ENCODE measurements at places on chromosomes 1 and 21. TPM values are rescaled to one million over a fixed set of nuclear protein-coding genes. Genes with fewer than 3 reads are reported as not detected.

P3H1 gene
- 182 TPM for total RNA-seq

RGS13 gene
- not detected for total RNA-seq

TNFRSF4 gene
- total RNA-seq, result not detected

CD5L gene
- not detected for total RNA-seq

OVAAL gene
- not detected for total RNA-seq

CAMK1G gene
- total RNA-seq, result not detected

- no peak for DNase-seq
Measured at GRCh38 chr1:143652744-143653428, 318.9 kb downstream of the FAM72C start.

- peak; percentile 87 for DNase-seq
Measured at GRCh38 chr21:38768471-38769063, 37.2 kb upstream of the ETS2 start.

GRCh38 chr1:153842006-153842471, 66.8 kb downstream of the SLC27A3 start:
- DNase-seq, result no peak

DNA sequence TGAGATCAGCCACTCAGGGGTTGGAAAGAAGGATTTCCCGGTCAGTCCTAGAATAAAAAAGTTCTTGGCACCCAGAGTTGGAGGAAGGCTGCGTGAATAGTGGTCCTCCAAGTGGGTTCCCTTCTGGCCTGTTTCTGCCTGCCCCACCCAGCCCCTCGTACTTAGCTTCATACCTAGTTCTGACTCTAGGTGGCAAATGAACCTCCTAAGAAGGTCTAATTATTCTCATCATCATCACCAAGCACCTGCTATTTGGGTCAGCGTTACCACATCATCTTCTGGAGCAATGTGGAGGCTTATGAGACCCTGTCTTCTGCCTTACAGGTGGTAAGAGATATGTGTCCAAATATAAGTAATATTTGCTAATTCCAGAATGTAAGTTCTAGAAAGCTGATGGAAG, 35.9 kb upstream of the NFASC start:
- DNase-seq, result no peak

GRCh38 chr1:224432672-224433040, 1.9 kb downstream of the WDR26 start:
- no peak for DNase-seq

- DNase-seq, result no peak
Measured at GRCh38 chr1:87913361-87913760, 584.7 kb downstream of the LMO4 start.

DNA sequence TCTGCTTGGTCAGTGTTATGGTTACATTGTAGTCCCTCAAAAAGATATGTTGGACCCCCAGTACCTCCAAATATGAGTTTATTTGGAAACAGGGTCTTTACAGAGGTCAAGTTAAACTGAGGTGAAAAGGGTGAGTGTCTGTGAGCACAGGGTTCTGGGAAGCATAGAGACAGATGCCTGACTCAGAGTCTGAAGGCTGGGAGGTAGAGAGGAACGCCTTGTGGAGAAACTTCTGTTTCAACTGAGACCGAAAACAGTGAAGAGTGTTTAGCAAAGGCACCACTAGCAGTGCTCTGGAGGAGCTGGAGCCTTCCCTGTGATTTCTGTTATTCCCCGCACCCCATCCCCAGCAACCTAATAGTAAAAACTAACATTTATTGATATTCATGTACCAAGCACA, 65.2 kb upstream of the LRRC8D start:
- no peak for DNase-seq

GRCh38 chr1:183769956-183770815, 34.7 kb upstream of the RGL1 start:
- no peak for DNase-seq

DNA sequence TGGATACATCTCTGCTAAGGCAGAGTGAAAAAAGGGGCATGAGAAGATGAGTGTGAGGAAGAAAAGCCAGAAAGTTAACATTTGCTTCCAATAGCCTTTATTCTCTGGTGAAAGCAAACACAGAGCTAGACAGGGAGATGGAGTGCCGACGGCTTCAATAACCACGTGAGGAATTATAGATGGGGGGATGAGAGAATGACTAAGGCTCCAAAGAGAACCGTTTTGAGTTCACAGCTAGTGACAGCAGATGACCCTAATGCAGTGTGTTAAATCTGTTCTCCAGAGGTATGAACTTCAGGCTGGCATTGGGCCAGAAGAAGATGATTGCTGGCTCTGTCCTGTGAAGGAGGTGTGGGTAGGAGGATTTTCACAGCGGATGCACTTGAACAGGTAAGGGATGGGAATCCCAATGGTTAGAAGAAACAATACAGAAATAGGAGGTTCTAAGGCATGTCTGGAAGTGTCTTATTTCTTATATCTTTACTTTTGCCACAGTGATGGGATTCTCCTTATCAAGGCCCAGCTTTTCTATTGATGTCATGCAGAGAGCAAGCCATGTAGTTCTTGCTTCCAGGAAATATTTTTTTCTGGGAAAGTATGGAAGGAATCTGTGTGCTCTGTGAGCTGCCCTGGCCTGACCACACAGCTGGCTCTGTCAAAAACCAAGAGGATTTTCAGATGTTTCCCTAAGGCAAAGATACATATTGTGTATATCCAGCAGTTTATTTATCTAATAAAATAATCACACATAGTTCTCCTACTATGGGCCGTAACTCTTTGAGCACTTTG, 573.8 kb downstream of the LTN1 start:
- DNase-seq, result no peak

DNA sequence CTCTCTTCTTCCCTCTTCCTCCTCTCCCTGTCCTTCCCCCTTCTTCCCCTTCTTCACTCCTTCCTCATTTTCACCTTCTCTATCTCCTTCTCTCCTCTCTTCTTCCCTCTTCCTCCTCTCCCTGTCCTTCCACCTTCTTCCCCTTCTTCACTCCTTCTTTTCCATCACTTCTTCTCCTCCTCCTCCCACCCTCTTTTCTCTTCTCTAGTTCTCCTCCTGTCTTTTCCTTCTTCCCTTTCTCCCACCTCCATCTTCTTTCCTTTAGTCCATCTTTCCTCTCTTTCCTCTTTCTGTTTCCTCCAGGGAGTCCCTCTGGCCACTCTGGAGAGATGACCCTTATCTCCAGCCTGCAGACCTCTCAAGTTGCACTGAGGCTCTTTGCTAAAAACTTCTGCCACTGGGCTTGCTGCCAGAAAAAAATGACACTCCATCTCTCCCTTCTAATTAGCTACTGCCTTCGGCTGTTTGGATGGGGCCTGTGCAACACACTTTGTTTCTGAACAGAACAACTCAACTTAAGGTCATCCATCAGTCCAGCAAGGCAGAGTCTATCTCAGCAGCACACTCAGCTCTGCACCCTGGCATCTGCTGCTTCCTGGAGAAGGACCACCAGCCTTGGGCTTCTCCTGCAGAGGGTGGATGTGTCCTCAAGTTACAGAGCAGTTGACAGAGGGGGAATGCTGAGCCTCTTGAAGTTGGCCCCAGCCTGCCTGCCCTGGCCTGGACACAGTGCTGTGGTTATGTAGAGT, 538.8 kb downstream of the MATN1 start:
- peak; percentile 27 for DNase-seq

DNA sequence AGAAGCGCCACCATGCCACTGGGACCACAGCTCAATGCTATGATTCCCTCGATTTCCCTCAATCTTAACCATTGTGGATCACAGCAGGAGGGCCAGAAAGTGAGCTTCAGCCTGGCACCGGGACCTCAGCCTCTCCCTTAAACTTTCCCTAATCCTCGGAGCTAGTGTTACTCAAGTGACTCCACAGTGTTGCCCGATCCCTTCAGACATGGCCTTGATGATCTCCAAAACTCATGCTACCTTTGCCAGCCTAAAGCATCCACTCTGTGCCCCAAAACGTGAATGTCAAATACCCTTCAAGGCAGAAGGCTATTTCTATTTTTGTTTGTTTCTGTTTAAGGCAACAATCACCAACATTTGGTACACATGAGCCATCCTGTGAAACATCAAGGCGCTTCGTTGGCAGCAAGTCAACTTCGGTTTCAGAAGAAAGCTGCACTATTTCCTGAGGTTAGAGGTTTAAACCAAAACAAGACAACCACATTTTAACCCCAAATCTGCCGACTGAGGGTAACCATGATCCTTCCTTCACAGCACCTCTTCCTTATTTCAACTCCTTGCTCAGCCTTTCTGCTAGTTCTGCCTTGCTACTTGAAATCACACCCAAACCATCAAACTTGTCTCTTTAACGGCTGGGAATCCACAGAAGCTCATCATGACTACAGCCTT, 94.4 kb upstream of the KRTAP19-8 start:
- DNase-seq, result no peak

DNA sequence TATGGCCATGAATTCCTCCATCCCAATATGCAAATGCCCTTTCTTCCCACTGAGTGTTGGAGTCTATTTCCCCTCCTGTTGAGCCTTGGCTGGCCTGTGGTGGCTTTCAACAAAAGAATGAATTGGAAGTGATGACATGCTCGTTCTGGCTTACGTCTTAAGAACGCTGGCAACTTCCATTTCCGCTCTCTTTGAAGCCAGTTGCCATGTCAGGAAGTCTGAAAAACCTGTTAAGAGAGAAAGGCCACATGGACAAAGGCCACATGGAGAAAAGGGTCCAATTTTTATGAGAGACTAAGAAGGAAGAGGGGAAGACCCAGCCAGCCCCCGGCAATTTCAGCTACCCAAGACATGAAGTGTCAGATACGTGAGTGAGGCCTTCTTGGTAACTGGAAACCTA, 45.6 kb upstream of the GADD45A start:
- DNase-seq, result no peak

DNA sequence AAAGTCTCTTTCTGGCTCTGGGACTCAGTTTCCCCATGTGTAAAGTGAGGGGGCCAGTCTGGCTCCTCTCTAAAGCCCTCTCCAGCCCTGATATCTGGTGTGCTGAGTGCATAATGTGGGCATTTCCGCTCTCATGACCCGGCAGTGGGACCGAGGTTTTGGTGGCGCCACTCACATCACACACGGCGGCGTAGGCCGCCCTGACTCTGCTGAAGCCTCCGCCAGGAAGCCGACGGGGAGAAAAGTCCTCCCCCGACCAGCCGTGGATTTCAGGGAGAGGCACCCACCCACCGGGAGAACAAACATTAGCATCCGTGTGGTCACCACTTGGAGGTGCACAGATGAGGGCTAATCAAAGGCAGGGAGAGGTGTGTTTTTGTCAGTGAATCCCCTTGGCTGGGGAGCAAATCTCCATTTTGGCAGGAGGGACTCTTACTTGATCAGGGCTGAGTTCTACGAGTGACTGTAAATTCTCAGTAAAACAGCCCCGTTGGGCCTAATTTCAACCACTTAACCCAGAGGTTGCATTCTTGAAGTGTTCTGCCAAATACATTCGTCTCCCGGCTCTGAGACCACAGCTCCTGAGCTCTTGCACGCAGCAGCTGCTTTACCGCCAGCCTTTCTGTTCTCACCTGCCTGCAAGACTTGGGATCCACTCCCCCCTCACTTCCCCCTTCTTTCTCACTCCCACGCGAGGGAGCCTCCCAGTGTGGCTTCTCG, 118.2 kb downstream of the FOXD2 start:
- DNase-seq, result no peak

DNA sequence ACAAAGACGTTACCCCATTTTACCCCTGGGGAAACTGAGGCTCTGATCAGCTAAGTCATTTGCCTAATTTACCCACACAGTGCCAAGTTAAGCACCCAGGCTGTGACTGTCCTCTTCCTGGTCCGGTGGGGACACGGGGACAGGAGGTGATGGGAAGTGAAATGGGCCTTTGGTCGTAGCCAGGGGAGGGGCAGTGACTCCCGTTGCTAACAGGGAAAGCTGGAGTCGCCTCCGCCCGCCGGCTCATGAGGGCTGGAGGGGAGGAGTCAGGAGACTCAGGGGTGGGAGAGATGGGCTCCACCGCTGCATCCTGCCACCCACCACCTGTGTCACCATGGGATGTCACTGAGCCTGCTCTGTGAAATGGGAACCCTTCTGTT, 139.3 kb downstream of the PGBD5 start:
- no peak for DNase-seq

GRCh38 chr1:200279810-200280411, 129.9 kb downstream of the ZNF281 start:
- peak; percentile 65 for DNase-seq

DNA sequence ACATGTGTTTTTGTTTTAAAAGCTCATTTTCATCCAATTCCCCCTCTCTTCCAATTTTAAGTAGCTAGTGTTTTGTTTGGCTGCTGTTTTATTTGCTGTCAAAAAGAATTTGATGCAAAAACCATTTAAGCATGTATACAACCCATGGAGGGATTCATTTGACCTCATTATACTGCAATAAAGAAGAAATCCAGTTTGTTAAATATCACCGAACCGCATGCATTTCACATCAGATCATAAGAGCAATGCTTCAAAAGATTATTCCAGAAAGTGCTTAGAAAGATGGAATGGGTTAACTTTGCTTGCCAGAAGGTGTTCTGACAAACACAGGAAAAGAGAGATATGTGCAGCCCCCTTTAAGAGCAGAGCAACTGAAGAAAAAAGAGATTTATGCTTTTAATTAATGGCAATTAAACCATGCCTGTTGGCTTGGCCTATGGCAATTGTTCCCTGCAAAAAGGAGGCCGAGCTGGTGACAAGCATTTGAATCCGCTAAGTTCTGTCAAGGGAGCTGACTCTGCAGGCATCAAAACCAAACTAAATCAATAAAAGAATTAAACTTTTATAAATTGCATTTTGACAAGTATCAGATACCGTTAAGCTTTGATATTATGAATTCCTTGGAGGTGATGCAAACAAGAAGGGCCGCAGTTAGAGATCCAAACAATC, 14.4 kb upstream of the BARHL2 start:
- no peak for DNase-seq

GRCh38 chr1:157880621-157881020, 39.0 kb upstream of the CD5L start:
- no peak for DNase-seq

- no peak for DNase-seq
Measured at GRCh38 chr21:16866851-16867250, 646.0 kb upstream of the CXADR start.

- no peak for DNase-seq
Measured at GRCh38 chr1:246106342-246106763, 400.7 kb downstream of the SMYD3 start.

DNA sequence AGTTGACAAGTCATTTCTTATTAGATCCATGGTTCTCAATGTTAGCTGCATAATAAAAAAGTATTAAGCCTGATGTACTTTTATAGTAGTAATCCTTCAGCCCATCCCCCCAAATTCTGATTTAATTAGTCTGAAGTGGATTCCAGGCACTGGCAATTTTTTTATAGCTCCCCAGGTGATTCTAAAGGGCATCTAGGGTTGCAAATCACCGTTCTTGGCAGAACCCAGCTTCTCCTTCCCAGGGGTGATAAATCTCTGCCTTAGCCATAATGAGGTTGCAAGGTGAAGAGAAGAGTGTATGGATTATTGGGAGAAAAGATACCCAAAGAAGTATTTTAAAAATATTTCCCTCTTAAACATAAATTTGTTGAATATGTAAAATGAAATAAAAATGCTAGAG, 43.0 kb upstream of the RXRG start:
- DNase-seq, result no peak

GRCh38 chr1:8603220-8603616, 214.2 kb downstream of the RERE start:
- DNase-seq, result no peak

Measured in SJSA1 (cell line).